ENCODE measurements at places on chromosomes 6 and 20.

- DNase-seq: no peak
Measured at GRCh38 chr6:105251689-105252088, 71.9 kb upstream of the POPDC3 start.

DNA sequence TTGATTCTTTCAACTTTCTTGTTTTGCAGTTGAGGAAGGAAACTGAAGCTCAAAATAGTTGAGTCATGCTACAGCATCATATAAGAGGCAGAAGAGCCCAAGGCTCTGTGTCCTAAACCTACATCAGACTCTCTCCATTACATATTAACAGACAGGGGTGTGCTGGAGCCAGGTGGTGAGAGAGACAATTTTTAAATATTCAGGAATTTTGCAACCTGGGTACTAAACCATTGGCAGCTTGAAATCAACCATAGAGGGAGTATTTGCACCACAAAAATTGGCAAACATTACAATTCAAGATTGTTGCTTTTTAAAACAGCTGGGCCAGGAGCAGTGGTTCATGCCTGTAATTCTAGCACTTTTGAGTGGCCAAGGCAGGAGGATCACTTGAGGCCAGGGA, 65.8 kb upstream of the SOX4 start:
- no peak for DNase-seq

DNA sequence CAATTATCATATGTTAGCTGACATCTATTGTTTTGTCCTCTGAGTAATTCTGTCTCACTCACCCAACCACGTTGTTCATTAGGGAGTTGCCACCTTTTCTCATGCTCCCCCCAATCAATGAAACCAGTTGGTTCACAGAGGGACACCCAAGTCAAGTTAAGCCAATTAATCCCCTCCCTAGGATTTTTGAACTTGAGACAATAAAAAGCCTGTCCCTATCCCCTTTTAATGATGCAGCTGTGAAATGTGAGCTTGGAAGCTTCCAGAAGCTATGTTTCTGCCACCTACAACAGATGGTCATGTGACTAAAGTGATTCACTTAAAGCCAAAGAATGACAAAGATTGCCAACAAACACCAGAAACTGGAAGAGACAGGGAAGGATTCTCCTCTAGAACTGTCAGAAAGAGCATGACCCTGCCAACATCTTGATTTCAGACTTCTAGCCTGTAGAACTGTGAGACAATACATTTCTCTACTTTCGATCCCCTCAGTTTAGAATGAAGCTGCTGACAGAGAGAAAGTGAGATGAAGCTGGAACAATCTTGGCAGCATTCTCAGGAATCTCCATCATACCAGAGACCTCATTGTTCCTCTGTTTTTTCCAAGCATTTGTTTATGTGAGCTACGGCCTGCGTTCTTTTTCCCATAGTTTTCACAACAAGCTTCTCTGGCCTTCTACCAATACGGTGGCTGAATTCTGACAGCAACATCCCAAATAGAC, 57.8 kb upstream of the TPD52L1 start:
- DNase-seq: no peak

DNA sequence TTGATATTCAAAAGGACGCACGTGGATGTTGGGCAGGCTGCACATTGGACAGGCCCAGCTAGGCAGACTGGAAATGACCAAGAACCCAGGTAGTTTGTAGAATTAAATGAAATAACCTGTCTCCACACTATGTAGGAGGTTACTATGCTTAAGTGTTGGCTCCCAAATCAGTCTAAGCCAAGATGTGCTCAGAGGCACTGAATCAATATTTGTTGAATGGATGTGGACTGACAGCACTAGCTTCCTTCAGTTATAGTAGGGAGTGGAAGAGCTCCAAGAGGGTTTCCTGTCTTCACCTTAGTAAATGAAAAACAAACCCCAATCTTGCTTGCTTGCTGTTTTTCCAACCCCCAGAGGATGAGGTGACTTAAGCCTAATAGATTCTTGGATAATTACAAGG, 180.5 kb downstream of the JARID2 start:
- DNase-seq: no peak

GRCh38 chr6:149454346-149454848, 30.4 kb downstream of the ZC3H12D start:
- no peak for DNase-seq

DNA sequence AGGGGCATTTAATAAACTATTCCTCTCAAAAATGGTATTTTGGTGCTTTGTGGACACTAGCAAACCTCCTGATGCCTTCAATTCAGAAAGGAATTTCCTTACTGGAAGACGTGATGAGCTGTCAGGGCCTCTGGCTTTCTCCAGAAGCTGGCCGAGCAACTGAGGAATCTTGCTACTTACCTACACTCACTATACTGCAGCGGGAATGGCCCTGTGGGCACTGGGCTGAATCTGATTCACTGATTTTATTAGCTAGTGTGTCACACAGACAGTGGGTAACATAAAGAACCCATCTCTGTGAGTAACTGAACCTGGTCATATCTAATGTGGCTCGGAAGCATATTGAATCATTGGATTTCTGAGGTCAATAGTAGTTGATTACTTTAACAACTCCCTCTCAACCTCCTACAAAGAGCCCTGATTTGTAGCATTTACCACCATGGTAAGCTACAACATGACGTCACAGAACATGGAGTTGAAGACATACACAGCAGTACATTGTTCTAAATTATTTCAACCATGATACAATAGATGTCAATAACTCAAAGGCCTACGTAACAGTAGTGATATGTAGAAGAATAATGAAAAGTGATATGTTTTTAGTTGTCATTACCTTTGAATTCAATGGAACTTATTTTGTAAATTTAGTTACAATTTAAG, 232.1 kb downstream of the SYNE1 start:
- DNase-seq: no peak

- DNase-seq: no peak
Measured at GRCh38 chr6:92263864-92264263, 1155.5 kb downstream of the EPHA7 start.

Data from stimulated activated CD8-positive, alpha-beta memory T cell treated with anti-CD3 and anti-CD28 coated beads, Interleukin-7, amount 100 ng/mL, for 48 hours (primary cell).